ENCODE measurements at places on chromosomes 3 and 15. TPM values are rescaled to one million over a fixed set of nuclear protein-coding genes. Genes with fewer than 3 reads are reported as not detected.

MORC1 gene
- 5.6 TPM for total RNA-seq

GRCh38 chr15:76418352-76419140, 82.0 kb downstream of the ISL2 start:
- no peak for DNase-seq
- no peak overlapping the region for H3K27ac ChIP-seq
- H3K36me3 ChIP-seq, result no peaks in the 10 kb centered on the region
- H3K27me3 ChIP-seq, result no peaks in the 10 kb centered on the region
- no peak overlapping the region for H3K4me3 ChIP-seq

PLIN1 gene
- total RNA-seq, result 6.3 TPM

TEX9 gene
- total RNA-seq, result 9.0 TPM

RSRC1 gene
- 37.5 TPM for total RNA-seq

- H3K4me3 ChIP-seq, result no peak overlapping the region
- no peaks in the 10 kb centered on the region for H3K27me3 ChIP-seq
- no peaks in the 10 kb centered on the region for H3K4me1 ChIP-seq
- DNase-seq, result no peak
- no peak overlapping the region for H3K27ac ChIP-seq
Measured at GRCh38 chr3:15693355-15693754, 91.8 kb downstream of the BTD start.

OXTR gene
- total RNA-seq, result 1.6 TPM

DPP8 gene
- 17.5 TPM for total RNA-seq

GRCh38 chr15:92958105-92958504, 58.0 kb downstream of the CHD2 start:
- DNase-seq, result no peak
- H3K27me3 ChIP-seq, result no peaks in the 10 kb centered on the region

- peak; percentile 38 for DNase-seq
- no peaks in the 10 kb centered on the region for H3K27me3 ChIP-seq
- no peaks in the 10 kb centered on the region for H3K36me3 ChIP-seq
- H3K4me3 ChIP-seq, result no peak overlapping the region
Measured at GRCh38 chr3:66504850-66505641, 4.2 kb upstream of the LRIG1 start.

DNA sequence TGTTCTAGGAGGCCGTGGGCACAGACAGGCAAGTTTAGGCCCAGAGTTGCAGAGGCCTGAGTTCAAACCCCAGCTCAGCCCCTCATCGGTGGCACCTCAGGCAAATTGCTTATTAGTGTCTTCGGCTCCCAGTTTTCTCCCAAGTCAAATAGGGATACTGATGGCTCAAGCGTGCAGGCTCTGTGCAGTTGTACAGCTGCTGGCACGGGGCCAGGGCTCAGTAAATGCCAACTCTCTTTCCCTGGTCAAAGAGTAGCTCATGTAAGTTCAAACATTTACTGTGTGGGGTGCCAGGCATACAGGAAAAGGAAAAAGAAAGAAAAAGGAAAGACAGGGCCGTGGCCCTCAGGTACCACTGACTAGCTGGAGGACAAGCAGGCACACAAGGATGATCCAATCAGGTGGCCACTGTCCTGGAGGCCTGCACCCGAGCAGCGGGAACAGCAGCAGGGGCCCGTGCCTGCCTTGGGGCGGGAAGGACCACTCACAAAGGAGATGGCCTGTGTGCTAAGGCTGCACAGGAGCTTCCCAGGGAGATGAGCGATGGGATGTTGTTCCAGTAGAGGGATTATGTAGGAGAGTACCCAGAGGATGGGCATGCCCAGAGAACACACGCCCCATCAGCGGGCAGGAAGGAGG, 70.8 kb downstream of the TBC1D2B start:
- no peak for DNase-seq
- H3K36me3 ChIP-seq, result no peaks in the 10 kb centered on the region
- peaks cover 6% of the 10 kb centered on the region for H3K4me1 ChIP-seq
- no peaks in the 10 kb centered on the region for H3K27me3 ChIP-seq
- H3K4me3 ChIP-seq, result no peak overlapping the region
- H3K27ac ChIP-seq, result no peak overlapping the region

PLA2G4B gene
- 2.7 TPM for total RNA-seq

DNA sequence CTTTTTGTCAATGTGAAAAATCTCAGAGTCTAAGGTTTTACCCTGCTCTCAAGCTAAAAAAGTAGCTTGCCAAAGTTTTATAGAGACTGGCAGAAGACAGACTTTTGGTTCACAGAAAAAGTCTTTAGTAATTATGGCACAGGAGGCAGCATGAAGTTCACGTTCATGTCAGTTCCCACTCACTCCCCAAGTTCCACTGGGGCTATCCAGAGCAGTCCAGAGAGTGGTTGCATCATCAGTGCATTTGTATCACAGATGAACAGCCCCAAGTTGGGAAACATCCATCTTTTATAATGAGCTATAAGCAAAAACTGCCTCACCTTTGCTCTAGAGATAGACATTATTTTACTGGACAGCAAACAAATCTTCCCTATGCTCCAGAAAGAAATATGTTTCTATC, 454.1 kb upstream of the AGTR1 start:
- DNase-seq, result no peak
- H3K4me1 ChIP-seq, result no peaks in the 10 kb centered on the region
- H3K4me3 ChIP-seq, result no peak overlapping the region
- H3K36me3 ChIP-seq, result no peaks in the 10 kb centered on the region
- no peaks in the 10 kb centered on the region for H3K27me3 ChIP-seq

- no peak overlapping the region for H3K4me3 ChIP-seq
- no peaks in the 10 kb centered on the region for H3K27me3 ChIP-seq
- no peaks in the 10 kb centered on the region for H3K4me1 ChIP-seq
- no peaks in the 10 kb centered on the region for H3K36me3 ChIP-seq
Measured at GRCh38 chr3:180284331-180285110, 247.8 kb upstream of the PEX5L start.

GRCh38 chr3:156321945-156322344, 201.6 kb downstream of the KCNAB1 start:
- H3K4me3 ChIP-seq, result no peak overlapping the region
- H3K27ac ChIP-seq, result no peak overlapping the region
- H3K36me3 ChIP-seq, result no peaks in the 10 kb centered on the region
- no peak for DNase-seq

SNTN gene
- not detected for total RNA-seq

GRCh38 chr15:76057332-76058000, 2.3 kb upstream of the TMEM266 start:
- peak; percentile 68 for DNase-seq
- no peaks in the 10 kb centered on the region for H3K36me3 ChIP-seq
- H3K4me1 ChIP-seq, result no peaks in the 10 kb centered on the region
- peaks cover 18% of the 10 kb centered on the region for H3K27me3 ChIP-seq
- H3K27ac ChIP-seq, result no peak overlapping the region

DNA sequence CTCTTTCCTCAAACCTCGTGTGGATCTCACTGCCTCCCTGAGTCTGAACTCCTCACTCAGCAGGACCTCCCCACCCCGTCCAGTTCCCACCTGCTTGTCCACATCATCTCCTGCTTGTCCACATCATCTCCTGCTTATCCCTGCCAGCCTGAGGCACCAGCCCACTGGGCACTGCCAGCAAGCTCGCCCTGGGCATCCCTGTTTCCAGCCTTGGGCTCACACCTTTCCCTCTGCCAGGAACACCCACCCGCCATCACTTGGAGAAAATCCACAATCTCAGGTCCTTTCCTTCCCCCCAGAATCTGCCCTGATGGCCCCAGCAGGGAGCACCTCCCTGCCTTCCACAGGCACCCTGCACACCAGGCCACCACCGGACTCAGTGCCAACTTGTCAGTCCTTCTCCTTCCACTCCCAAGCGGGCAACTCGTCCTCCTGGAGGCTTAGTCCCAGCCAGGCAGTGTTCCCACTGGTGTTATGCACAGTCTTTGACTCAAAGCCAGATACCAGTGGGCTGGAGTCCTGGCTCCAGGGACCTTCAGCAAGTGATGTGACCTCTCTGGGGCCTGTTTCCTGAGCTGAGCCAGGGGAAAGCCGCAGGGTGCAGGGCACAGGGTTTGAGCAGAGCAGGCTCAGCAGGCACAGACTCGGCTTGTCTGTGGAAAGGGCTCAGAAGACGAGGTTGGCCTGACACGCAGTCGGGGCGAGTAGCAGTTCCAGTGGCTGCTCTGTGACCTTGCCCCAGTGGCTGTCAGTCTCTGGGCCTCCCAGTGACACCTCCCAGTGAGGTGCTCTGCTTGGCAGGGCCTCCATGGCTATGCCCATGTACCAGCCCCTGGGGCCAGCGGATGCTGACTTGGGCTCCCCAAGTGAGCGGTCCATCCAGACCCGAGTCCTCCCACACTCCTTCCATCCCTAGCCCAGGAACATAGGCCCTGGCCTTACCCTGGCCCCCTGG, 9.5 kb upstream of the MESP2 start:
- peaks cover 10% of the 10 kb centered on the region for H3K4me1 ChIP-seq
- H3K36me3 ChIP-seq, result no peaks in the 10 kb centered on the region
- no peak overlapping the region for H3K4me3 ChIP-seq
- DNase-seq, result no peak
- H3K27me3 ChIP-seq, result no peaks in the 10 kb centered on the region

ITIH3 gene
- 53.6 TPM for total RNA-seq

NTRK3 gene
- total RNA-seq, result 4.9 TPM

- H3K27ac ChIP-seq, result no peak overlapping the region
- H3K4me3 ChIP-seq, result no peak overlapping the region
- H3K36me3 ChIP-seq, result no peaks in the 10 kb centered on the region
Measured at GRCh38 chr15:24075420-24076089, 388.4 kb upstream of the NDN start.

DNA sequence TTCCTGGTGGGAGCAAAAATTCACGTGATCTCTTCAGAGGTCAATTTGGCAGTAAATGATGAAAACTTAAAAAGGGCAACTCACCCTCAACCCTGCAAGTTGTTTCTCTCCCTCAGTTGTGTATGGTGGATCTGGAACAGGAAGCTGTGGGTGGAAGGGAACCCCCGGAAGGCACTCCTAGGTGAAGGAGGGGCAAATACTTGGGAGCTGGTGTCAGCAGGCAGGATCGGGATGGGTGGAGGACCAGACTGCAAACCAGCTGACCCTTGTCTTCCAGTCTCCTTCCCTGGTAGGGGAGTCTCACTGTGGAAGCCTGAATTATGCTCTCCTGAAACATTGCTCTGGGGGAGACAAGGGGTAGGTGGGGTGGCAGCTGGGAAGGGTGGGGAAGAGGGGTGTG, 33.5 kb downstream of the PRR23E start:
- no peaks in the 10 kb centered on the region for H3K36me3 ChIP-seq
- no peak for DNase-seq
- no peak overlapping the region for H3K27ac ChIP-seq
- no peaks in the 10 kb centered on the region for H3K4me1 ChIP-seq
- H3K27me3 ChIP-seq, result no peaks in the 10 kb centered on the region

DNA sequence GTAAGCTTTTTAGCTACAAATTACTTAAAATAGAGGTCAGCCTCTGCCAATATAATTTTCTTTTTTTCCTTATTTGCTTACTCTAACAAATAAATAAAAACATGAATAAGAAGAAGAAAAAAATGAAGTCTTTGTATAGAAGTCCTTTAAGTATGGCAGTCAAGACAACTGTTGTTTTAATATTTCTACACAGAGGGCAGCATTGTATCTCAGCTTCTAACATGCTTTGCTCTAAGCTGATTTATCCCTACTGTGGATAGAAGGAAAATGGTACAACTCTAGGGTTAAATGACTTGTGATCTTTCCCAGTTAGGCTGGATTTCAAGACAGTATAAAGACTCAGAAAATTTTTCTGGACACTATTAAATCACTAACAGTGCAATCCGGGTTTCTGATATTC, 104.3 kb upstream of the MEIS2 start:
- no peak overlapping the region for H3K4me3 ChIP-seq
- H3K27ac ChIP-seq, result no peak overlapping the region
- H3K36me3 ChIP-seq, result no peaks in the 10 kb centered on the region
- no peaks in the 10 kb centered on the region for H3K27me3 ChIP-seq
- peak; percentile 7 for DNase-seq

DNA sequence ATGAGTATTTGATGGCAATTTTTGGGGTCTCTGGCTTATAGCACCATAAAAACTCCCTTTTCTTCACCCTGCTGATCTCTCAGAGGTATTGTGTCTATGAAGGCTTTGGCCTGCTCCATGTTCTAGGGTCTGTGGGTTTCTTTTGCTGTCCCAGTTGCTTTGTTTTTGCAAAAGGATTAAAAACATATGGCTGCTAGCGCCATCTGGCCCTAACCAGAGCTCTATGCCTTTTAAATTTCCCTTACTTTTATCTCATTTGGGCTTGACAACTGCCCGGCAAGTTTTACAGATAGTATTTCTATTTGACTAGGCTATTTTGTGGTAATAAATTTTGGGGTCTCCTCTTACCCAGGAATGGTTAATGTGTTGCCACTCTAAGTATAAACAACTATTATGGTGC, 6.4 kb upstream of the GHRL start:
- no peak overlapping the region for H3K27ac ChIP-seq
- no peaks in the 10 kb centered on the region for H3K27me3 ChIP-seq
- H3K4me3 ChIP-seq, result no peak overlapping the region
- no peak for DNase-seq

DNA sequence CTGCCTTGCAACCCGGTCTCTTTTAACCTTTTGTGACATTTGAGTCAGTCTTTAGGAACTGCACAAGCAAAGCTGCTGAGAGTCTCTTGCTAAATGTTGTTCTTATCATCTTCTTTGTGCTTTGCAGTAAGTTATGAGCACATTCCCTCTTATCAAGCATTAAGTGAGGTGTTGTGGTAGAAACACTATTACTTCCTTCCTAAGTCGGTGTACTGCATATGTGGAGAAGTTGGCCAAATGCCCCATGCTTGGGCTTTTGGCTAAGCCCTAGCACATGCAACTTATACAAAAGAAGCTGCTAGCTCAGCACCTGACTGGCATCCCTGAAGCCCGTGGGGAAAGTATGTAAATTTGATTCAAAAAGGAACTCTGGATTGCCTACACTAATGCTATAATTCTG, 136.5 kb upstream of the RBMS3 start:
- H3K27me3 ChIP-seq, result no peaks in the 10 kb centered on the region
- no peak overlapping the region for H3K27ac ChIP-seq
- peaks cover 5% of the 10 kb centered on the region for H3K4me1 ChIP-seq
- DNase-seq, result peak; percentile 8
- no peak overlapping the region for H3K4me3 ChIP-seq
- H3K36me3 ChIP-seq, result no peaks in the 10 kb centered on the region

DNA sequence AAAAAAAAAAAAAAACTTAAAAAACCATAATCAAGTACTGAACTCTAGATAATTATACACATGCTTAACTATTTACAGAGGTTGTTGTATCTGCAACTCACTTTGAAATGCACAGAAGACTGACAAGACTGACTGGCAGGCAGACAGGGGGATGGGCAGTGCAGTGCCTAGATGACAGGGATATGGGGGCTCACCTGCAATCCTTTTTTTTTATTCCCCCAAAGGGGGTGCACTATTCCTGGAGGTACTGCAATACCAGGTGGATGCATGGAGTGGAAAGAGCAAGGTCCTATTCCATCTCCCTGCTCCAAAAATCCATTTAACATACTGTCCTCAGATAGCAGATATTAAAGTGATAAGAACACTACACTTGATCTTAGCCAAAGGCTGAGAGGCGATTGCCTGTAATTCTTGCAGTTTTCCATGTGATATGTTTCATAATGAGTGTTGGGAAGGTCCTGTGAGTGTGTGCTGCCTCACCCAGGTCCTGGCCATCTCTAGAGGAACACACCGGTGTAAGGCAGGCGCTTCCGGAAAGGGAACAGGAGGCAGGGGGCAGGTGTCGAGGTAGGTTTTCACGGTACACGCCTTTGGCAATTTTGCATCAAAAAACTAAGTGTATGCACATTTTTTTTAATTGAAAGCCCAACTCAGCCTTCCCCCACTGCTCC, 22.7 kb downstream of the SEC61A1 start:
- peak; percentile 30 for DNase-seq
- H3K36me3 ChIP-seq, result no peaks in the 10 kb centered on the region
- H3K4me1 ChIP-seq, result peaks cover 22% of the 10 kb centered on the region
- H3K27me3 ChIP-seq, result no peaks in the 10 kb centered on the region
- H3K4me3 ChIP-seq, result no peak overlapping the region
- peak overlapping the region; percentile 22 for H3K27ac ChIP-seq

- peak; percentile 25 for DNase-seq
- H3K27ac ChIP-seq, result no peak overlapping the region
- H3K36me3 ChIP-seq, result no peaks in the 10 kb centered on the region
- H3K4me1 ChIP-seq, result no peaks in the 10 kb centered on the region
- H3K4me3 ChIP-seq, result no peak overlapping the region
Measured at GRCh38 chr3:145649368-145649887, 511.6 kb downstream of the PLOD2 start.
